ENCODE measurements at places on chromosomes 3 and 15. TPM values are rescaled to one million over a fixed set of nuclear protein-coding genes. Genes with fewer than 3 reads are reported as not detected.

GRCh38 chr3:153172796-153173757 is 11.1 kb downstream of the RAP2B start:
- no peak overlapping the region for H3K4me3 ChIP-seq
- DNase-seq, result no peak
- peaks cover 12% of the 10 kb centered on the region for H3K36me3 ChIP-seq
- H3K27ac ChIP-seq, result no peak overlapping the region
- no peaks in the 10 kb centered on the region for H3K27me3 ChIP-seq
- no peaks in the 10 kb centered on the region for H3K4me1 ChIP-seq

DNA sequence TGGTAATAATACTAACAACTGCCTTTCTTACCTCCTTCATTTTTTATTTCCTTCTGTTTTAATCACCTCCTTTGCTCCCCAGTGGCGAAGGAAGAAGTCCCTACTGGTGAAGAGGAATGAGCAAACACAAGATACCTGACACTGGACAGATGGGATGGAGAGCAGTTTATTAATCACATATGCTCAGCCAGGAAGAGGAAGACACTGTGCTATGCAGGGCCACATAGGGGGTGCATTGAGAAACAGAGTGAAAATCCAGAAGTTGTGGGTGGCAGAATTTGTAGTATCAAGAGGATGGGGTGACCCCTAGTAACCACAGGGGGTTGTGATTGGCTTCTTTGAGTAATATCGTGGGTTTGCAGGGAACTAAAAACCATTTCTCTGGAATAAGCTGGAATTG is 1041.9 kb downstream of the OTOL1 start:
- H3K4me3 ChIP-seq, result no peak overlapping the region
- no peaks in the 10 kb centered on the region for H3K4me1 ChIP-seq

- peaks cover 7% of the 10 kb centered on the region for H3K4me1 ChIP-seq
- H3K27me3 ChIP-seq, result no peaks in the 10 kb centered on the region
- H3K4me3 ChIP-seq, result no peak overlapping the region
- no peak overlapping the region for H3K27ac ChIP-seq
- DNase-seq, result no peak
- no peaks in the 10 kb centered on the region for H3K36me3 ChIP-seq
Measured at GRCh38 chr3:157120071-157120892, 39.7 kb downstream of the CCNL1 start.

DNA sequence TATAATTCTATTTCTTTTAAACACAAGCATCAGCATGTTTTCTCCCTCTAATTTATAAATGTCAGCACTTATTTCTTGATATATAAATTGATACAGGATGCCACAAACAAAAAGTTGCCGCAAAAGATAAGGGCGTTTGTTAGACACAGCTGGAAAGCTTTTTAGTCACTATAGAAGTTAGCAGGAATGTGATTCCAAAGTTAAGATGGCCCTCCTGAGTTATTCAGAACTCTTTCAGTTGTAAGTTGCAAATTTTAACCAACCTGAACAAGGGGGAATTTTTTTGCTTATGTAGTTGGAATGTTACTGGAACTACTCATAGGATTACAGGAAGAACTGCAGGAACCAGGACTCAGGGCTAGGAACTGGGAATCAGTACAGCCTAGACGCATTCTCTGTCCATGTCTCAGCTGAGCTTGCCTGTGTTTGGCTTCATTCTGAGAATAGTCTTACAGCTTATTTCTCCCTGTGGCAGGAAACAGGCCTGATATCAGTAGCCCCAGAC is 166.3 kb downstream of the VGLL4 start:
- no peaks in the 10 kb centered on the region for H3K27me3 ChIP-seq
- H3K27ac ChIP-seq, result peak overlapping the region; percentile 1
- H3K4me1 ChIP-seq, result peaks cover 7% of the 10 kb centered on the region
- H3K4me3 ChIP-seq, result no peak overlapping the region
- H3K36me3 ChIP-seq, result no peaks in the 10 kb centered on the region
- DNase-seq, result no peak

GRCh38 chr15:70935631-70936030 is 43.0 kb downstream of the LRRC49 start:
- no peaks in the 10 kb centered on the region for H3K27me3 ChIP-seq
- no peaks in the 10 kb centered on the region for H3K36me3 ChIP-seq
- H3K4me3 ChIP-seq, result no peak overlapping the region
- DNase-seq, result no peak

DNA sequence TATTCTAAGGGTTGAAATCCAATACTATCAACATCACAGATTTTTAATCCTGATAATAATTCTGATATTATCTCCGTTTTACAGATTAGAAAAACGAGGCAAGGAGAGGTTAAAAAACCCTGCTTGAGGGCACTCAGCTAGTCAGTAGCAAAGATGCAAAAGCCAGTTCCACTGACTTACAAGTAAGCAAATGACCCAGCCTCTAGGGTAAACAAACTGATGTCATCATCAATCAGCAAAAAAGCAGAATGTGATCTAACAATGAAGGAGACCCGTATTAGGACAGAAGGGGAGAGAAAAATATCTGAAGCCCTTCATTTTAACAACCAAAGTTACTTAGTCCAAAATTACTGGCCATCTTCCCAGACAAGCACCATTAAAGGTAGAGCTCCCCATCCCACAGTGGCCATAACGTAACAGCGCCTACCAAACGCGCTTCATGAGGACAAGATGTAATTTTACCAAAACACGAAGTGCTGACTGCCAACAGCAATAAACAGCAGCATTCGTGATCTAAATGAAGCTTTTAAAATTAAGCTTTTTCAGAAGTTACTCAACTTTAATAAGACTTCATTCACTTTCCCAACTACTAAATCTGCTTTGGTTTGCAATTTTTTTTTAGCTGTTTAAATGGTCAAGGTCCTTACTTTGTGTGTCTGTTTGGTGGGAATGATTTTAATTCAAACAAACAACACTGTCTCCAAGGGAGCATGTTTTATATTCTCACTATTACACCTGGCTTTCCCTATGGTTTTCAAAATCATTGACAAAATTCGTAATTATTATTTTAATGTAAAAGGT is 176.6 kb downstream of the OSBPL10 start:
- H3K4me3 ChIP-seq, result no peak overlapping the region
- H3K36me3 ChIP-seq, result no peaks in the 10 kb centered on the region
- no peaks in the 10 kb centered on the region for H3K27me3 ChIP-seq

- peaks cover 10% of the 10 kb centered on the region for H3K4me1 ChIP-seq
- H3K36me3 ChIP-seq, result no peaks in the 10 kb centered on the region
- no peaks in the 10 kb centered on the region for H3K27me3 ChIP-seq
- peak overlapping the region; percentile 71 for H3K4me3 ChIP-seq
Measured at GRCh38 chr15:99155961-99156443, 51.1 kb downstream of the SYNM start.

DNA sequence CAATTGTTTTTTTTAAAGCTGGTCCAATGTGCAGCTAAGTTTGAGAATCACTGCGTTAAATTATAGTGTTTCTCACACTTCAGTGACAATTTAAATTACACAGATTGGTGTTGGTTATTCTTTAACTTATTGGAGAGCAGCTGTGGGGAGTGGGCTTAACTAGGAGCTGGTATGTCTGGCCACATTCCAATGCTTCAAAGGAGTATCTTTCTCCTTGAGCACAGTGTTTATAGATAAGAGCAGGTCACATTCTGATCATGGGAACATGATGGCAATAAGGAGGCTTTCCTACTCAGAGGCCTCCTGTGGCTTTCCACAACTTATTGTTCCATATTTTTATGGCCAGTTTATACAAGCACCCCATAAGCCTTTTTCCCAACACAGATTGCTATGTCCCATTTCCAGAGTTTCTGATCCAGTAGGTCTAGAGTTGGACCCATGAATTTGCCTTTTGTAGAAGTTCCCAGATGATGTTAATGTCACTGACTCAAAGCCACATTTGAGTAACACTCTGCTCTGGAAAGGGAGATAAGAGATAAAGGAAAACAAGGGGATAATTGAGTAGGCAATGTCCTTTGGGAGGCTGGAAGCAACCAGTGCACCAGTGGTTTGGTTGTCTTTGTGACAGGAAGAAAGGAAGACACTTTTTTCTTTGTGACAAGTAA is 33.0 kb upstream of the PLSCR4 start:
- no peaks in the 10 kb centered on the region for H3K27me3 ChIP-seq
- H3K36me3 ChIP-seq, result no peaks in the 10 kb centered on the region
- peak overlapping the region; percentile 62 for H3K4me3 ChIP-seq
- peaks cover 23% of the 10 kb centered on the region for H3K4me1 ChIP-seq
- peak overlapping the region; percentile 6 for H3K27ac ChIP-seq

DNA sequence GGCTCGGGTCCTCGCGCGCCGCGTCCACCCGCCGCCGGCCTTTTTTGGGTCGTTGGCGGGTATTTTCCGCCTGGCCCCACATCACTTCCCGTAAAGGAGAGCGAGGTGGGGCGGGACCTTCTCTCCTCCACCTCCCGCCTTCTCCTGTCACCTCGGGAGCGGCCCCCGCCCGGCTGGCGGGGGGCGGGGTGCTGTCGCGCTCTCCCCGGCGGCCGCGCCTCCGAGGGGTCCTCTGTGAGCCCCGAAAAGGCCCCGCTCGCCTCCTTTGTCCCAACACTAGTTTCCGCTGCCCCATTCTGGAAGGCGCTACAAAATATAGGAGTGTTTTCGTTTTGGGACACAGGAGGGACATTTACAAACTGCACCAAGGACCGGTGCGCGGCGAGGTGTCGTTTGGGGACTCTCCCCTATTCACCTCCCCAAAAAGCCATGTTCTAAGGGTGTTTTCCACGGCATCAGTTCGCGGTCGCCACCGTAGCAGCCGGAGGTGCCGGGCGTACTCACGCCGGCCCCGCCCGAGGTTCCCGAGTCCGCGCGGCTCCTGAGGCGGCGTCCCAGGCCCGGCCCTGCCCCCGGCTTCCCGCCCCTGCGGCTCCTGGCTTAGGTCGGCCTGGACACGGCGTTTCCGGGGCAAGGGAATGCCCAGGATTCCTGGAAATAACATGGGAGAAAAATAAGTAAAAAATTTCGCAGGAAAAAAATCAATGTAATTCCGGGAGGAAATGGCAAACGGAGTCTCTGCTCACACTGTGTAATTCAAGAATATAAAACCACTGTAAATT is at the start of gene RAB27A:
TSS of gene RAB27A (minus strand) at position 68 of the 782 bp plus-strand sequence. CDS start 54,879 bp downstream, outside the sequence.
- DNase-seq, result peak; percentile 90
- no peaks in the 10 kb centered on the region for H3K4me1 ChIP-seq

- H3K4me3 ChIP-seq, result no peak overlapping the region
- H3K27me3 ChIP-seq, result peaks cover 2% of the 10 kb centered on the region
- no peaks in the 10 kb centered on the region for H3K36me3 ChIP-seq
Measured at GRCh38 chr15:97866959-97867358, 93.5 kb upstream of the ARRDC4 start.

GRCh38 chr15:65791335-65792137 is 557 bp downstream of the DENND4A start:
- DNase-seq, result no peak
- peak overlapping the region; percentile 51 for H3K27ac ChIP-seq
- no peaks in the 10 kb centered on the region for H3K4me1 ChIP-seq
- H3K27me3 ChIP-seq, result no peaks in the 10 kb centered on the region

- H3K27me3 ChIP-seq, result peaks cover 5% of the 10 kb centered on the region
- no peak overlapping the region for H3K27ac ChIP-seq
- H3K36me3 ChIP-seq, result no peaks in the 10 kb centered on the region
- H3K4me3 ChIP-seq, result no peak overlapping the region
- H3K4me1 ChIP-seq, result no peaks in the 10 kb centered on the region
Measured at GRCh38 chr3:111081008-111081545, 9.5 kb downstream of the NECTIN3 start.

DNA sequence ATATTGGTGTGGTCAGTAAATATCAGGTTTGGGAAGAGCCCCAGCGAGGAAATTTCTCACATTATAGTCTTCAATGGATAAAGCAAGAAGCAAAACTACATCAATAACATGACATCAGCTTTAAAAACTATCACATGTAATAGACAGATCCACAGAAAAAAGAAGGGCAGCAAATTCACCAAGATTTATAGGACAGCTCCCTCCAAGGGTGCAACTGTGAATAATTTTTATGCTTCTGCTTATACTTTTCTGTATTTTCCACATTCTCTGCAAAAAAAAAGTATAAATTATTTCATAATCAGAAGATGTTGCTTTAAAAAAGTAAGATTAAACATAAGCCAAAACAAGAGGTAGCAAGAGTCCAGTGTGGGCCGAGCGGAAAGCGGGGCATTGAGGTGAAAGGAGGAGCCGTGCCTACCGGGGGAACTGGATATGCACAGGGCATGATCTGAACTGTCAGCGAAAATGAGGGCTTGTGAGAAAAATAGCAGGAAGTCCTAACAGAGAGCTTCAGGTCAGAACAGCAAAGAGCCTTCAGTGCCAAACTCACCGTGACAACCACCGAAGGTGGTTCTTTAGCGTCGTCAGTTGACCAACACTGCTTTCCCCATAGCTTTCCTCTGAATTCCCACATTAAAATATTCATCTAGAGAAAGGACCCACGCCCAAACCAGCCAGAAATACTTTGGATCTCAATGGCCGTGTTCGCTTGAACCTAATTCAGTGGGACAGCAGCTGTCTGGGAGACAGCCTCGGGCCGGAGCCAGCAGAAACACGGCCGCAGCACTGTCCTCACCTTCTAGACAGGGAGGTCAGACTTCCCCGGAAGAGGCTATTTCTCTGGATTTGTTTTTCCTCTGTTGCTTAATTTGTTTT is 59.8 kb downstream of the FAM174B start:
- no peaks in the 10 kb centered on the region for H3K4me1 ChIP-seq
- no peak for DNase-seq
- H3K36me3 ChIP-seq, result no peaks in the 10 kb centered on the region
- no peak overlapping the region for H3K27ac ChIP-seq
- H3K4me3 ChIP-seq, result no peak overlapping the region

- H3K4me1 ChIP-seq, result no peaks in the 10 kb centered on the region
- H3K4me3 ChIP-seq, result no peak overlapping the region
- no peaks in the 10 kb centered on the region for H3K27me3 ChIP-seq
- no peak for DNase-seq
- peaks cover 43% of the 10 kb centered on the region for H3K36me3 ChIP-seq
Measured at GRCh38 chr3:149080011-149080698, 6.2 kb downstream of the HLTF start.

GRCh38 chr3:129663045-129663446 is 56.6 kb upstream of the PLXND1 start:
- peaks cover 13% of the 10 kb centered on the region for H3K4me1 ChIP-seq
- H3K27ac ChIP-seq, result no peak overlapping the region
- peaks cover 2% of the 10 kb centered on the region for H3K36me3 ChIP-seq

Gene ST8SIA2
- total RNA-seq, result 3.8 TPM

Gene ZNF501
- 8.5 TPM for total RNA-seq

Gene CPNE9
- total RNA-seq, result 0.15 TPM

Data from endodermal cell (in vitro differentiated cells).